NCI-H524 treated with DMSO at 0.1 percent for 48 hours (cell line): ENCODE measurements at places on chromosomes 7 and 10.

- no peak for DNase-seq
These were observed 617.6 kb downstream of the INHBA start for GRCh38 chr7:41085244-41085643.

DNA sequence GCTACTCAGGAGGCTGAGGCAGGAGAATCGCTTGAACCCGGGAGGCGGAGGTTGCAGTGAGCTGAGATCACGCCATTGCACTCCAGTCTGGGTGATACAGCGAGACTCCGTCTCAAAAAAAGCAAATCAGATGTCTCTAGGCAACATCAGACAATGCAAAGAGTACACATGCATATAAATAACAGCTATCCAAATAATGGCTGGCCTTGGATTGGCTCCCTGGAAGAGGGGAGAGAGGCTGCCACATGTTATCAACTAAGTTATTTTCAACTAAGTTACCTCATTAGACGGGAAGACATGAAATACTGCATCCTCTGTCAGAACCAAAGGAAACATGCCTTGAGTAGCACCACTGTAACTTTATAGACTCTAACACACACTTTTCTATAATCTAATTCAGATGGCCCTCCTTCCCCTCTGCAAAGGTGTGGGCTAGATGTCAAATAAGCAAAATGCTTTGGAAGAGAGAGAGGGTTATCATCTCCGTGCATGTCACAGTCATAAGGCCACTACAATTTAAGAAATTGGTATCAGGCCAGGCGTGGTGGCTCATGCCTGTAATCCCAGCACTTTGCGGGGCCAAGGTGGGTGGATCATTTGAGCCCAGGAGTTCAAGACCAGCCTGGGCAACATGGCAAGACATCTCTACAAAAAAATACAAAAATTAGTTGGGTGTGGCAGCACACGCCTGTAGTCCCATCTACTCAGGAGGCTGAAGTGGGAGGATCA, 22.5 kb upstream of the SPOCK2 start:
- no peak for DNase-seq

DNA sequence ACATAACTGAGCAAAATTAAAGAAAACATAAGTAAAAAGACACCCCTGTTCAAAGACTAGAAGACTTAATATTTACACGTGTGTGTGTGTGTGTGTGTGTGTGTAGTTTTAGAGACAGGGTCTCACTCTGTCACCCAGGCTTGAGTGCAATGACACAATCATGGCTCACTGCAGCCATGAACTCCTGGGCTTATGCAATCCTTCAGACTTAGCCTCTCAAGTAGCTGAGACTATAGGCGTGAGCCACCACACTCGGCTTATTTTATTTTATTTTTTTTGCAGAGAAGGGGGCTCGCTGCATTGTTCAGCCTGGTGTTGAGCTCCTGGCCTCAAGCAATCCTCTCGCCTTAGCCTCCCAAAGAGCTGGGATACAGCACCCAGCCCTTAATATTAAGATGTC, 90.3 kb downstream of the JMJD1C start:
- no peak for DNase-seq

- DNase-seq, result no peak
These were observed 153.9 kb downstream of the AGMO start for GRCh38 chr7:15407910-15408309.

- no peak for DNase-seq
These were observed 315.0 kb downstream of the PTPRN2 start for GRCh38 chr7:158272509-158273137.

DNA sequence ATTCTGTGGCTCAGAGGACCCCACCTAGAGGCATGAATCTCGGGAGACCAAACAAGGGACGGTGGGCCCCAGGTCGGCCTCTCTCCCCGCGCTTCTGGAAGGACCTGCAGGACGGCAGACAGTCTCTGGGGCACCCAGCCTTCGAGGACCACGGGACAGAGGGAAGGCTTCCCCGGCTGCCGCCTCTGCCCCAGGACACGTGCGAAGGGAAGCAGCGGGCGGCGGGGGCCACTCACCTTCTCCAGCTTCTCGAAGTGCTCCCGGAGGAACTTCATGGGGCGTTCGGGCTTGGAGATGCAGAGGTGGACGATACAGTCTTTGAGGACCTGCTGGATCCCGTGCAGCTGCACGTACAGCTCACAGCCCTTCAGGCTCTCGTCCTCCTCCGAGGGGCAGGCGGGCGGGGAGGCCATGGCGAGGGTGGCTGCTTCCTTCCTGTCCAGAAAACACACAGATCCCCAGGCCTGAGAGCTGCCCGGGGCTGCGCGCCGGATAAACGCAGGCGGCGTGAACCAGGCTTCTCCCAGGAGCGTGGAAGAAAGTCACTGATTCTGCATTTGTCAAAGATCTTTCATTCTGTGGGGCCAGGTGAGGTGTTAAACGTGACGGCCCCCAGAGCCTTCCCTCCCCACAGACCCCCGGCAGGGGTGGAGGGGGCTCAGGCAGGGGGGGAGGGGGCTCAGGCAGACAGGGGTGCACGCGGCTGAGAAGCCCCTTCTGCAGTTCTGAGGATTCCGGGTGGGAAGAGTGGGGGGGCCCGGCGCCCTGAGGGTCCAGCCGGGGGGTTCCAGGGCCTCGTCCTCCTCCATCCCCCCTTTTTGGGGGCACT, 15.2 kb upstream of the DNAAF5 start:
- no peak for DNase-seq

- no peak for DNase-seq
These were observed 132.6 kb downstream of the ELMO1 start for GRCh38 chr7:37315772-37316715.
